ENCODE measurements at places on chromosomes 3 and 15.

GRCh38 chr3:114411811-114412803 lies 118.3 kb downstream of the TIGIT start:
- peak; percentile 77 for DNase-seq

DNA sequence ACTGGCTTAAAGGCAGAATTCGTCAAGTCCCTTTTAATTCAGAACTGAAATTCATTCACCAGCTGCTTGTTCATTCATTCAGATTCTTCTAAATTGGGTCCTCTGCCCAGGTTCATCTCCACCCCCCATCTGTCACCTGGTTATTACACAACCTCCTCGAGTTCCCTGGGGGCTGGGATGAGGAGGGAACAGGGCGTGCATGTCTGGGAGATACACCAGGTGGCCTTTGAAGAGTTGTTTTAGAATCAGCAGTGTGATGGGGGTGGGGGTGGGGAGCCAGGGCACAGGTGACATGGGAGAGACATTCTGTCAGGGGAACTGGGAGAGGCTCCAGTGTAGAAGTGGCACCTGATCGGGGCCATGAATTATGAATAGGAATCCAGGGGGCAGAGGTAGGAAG lies 8.2 kb downstream of the SNX33 start:
- no peak for DNase-seq

- no peak for DNase-seq
Observed at GRCh38 chr3:123330441-123330991, 118.4 kb downstream of the ADCY5 start.

GRCh38 chr3:79383402-79384012 lies 384.3 kb downstream of the ROBO1 start:
- no peak for DNase-seq

DNA sequence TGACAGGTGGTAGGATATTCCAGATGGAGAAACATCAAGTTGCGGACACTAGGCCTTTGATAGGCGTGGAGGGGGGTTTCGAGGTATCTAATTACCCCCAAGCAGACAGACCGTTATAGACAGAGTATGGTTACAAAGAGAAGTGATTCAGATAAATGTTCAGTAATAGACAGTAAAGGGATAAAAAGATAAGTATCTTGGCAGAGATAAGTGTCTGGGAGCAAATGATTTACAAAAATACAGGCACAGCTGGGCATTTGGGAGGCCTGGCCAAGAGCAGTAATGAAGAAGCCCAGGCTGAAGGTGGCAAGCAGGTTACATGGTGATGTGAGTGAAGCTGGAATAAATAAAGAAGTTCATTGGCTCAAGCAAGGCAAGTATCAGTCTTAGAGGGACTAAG lies 659 bp upstream of the MYH15 start:
- DNase-seq: no peak

DNA sequence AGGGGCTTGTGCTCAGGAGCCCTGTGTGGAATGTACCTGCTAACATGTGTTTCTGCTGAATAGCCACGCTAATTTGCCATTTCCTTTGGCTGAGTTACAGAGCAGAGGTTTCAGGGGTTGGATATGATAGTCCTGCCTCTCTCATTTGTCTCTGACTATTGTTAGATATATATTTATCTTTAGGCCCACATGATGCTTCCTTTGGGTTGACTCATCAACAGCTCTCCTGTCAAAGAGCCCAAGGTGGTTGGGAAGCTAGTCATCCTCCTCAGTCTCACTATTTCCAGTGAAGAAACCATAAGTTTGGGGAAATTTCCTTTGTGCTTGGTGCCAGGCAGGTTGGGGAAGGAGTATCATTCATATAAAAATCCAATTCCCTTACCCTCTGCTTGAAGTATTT lies 1194.6 kb downstream of the ZPLD1 start:
- no peak for DNase-seq

- peak; percentile 0 for DNase-seq
Observed at GRCh38 chr3:167521006-167521355, 47.1 kb upstream of the SERPINI2 start.

DNA sequence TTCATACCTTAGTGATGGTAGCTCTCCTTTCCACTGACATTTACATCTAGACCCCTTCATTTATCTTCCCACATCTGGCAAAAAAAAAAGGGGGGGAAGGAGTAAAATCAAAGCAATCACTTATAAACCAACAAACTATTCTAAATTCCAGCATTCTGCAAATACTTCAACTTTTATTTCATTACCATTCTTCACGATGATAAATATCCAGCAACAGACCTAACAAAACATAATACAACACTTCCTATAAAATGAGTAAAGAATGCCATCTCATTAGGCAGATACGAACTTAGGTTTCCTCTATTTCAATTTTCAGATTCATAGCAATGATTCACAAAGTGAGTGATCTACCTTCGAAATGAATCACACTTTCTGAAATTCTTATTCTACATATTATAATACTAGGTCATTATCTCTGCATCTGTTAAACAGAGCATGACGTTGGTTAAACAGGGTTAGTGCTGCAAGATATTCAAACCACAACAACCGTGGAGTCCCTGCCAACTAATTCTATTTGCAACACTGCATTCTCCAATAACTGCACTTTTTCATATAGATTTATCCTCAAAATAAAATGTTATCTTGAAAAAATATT lies at the start of gene LRRFIP2:
Gene LRRFIP2, minus strand, starts transcription at position 51 of the 595 bp plus-strand sequence. CDS start 25,599 bp downstream, outside the sequence.
- DNase-seq: peak; percentile 78
